Activated CD8-positive, alpha-beta memory T cell treated with anti-CD3 and anti-CD28 coated beads for 4 hours (primary cell): ENCODE measurements at places on chromosomes 4 and X.

DNA sequence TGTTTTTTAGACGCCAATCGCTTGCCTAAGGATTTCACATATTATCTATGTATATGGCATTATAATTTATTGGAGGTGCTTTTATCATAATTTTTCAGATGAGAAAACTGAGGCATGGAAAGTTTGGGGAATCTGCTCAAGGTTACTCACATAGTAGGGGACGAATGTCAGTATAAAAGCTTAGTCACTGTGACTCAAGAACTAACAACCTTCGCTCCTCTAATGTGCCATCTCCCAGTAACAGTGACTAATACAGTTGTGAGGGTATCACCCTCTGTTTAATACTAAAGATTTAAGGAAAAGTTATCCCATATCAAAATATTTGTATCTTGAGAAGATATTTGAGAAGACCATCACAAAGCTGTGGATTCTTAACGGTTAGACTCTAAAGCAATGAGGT, 353.1 kb upstream of the SPOCK3 start:
- no peak for DNase-seq

GRCh38 chrX:27915617-27916016, 65.6 kb downstream of the DCAF8L1 start:
- DNase-seq, result no peak

GRCh38 chrX:15158350-15158735, 111.5 kb downstream of the ASB9 start:
- DNase-seq, result no peak

GRCh38 chr4:174307694-174308093, 24.0 kb downstream of the CEP44 start:
- no peak for DNase-seq

GRCh38 chr4:169152899-169153298, 117.9 kb downstream of the SH3RF1 start:
- DNase-seq, result no peak

DNA sequence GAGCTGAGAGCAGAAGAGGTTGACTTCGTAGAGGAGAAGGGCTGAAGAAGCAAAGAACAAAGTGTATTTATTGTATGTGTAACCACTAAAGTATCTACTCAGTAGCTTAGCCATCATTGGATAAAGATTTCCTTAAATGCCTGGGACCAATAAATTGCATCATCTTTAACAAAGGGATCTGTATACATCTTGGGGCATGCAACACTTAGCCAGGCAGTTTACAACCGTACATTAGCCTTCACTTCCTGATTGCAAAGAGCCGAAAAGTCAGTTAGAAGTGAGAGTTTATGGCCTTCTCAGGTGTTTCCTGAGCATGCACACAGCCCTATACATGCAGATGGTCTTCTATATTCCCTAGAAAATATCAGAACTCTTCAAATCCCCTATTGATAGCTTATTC, 68.0 kb upstream of the MAGED1 start:
- DNase-seq, result no peak

DNA sequence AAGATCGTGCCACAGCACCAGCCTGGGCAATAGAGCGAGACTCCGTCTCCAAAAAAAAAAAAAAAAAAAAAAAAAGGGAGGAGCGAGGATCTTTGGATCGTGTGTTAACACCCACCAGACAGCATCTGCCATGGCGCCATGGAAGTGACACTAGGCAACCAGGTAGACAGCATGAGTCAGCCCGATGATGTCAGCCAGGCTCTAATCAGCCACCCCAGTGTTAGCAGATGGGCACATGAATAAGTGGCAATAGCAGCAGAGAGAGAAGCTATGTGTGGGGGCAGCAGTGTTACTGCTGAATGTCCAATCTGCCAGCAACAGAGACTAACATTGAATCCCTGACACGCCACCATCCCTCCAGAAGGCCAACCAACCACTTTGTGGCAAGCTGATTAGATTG, 6.6 kb downstream of the SYN1 start:
- no peak for DNase-seq

- no peak for DNase-seq
These were observed 240.5 kb downstream of the GRIA3 start for GRCh38 chrX:123424546-123424945.

GRCh38 chrX:42821803-42822443, 44.0 kb upstream of the PPP1R2C start:
- no peak for DNase-seq

GRCh38 chr4:825063-825970, 612 bp downstream of the CPLX1 start:
- DNase-seq, result no peak
